Bronchial epithelial cell (primary cell): ENCODE measurements at places on chromosomes 3 and 15. TPM values are rescaled to one million over a fixed set of nuclear protein-coding genes. Genes with fewer than 3 reads are reported as not detected.
A peak's percentile ranks its signal among the peaks of the same experiment; 100 is the strongest.

The GOLGA6L10 gene
- 0.79 and 3.3 TPM in 2 replicates for total RNA-seq

The ANKUB1 gene
- 0.26 and 2.1 TPM in 2 replicates for total RNA-seq

The NANOGP8 gene
- total RNA-seq: not detected in 2 replicates

The ALG1L2 gene
- not detected in 2 replicates for total RNA-seq

The ATP10A gene
- 0.26 and 1.8 TPM in 2 replicates for total RNA-seq

The HYAL1 gene
- total RNA-seq: 7.1 and 8.3 TPM in 2 replicates

The WNT7A gene
- 7.9 and 13.4 TPM in 2 replicates for total RNA-seq

The EOMES gene
- total RNA-seq: not detected in 2 replicates

DNA sequence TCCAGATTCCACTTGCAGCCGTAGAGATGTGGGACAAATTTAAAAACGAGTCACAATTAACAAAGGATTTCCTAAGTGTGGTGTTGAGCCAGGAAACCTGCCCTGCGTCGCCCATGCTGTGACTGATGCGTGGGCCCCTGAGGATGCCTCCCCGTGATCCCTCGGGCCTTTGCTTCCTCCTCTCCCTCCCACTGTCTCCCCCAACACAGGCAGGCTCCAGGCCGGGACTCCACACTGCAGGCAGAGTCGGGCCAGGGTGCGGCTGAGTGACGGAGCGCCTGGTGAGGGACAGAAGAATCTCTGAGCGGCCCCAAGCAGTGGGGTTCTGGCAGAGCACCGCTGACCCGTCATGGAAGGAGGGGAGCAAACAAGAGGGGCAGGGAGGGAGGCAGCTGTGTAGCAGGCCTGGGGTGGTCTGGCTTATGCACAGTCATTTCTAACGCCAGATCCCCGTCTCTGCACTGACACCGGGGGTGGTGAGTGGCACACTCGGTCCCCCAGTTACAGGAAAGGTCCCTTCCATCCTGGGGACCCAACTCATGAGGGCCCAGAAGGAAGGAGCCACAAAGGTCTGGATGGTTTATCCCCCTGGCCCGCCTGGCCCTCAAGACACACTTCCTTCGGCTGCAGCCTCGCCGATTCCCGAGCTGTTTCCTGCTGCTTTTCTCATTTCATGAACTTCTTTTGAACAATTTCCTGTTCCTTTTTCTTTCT, 91.0 kb downstream of the XXYLT1 start:
- no peak for DNase-seq

- DNase-seq: no peak
Measured at GRCh38 chr15:101478701-101479341, 10.7 kb downstream of the PCSK6 start.

GRCh38 chr3:45118615-45119071, 27.5 kb downstream of the CDCP1 start:
- DNase-seq: no peak

DNA sequence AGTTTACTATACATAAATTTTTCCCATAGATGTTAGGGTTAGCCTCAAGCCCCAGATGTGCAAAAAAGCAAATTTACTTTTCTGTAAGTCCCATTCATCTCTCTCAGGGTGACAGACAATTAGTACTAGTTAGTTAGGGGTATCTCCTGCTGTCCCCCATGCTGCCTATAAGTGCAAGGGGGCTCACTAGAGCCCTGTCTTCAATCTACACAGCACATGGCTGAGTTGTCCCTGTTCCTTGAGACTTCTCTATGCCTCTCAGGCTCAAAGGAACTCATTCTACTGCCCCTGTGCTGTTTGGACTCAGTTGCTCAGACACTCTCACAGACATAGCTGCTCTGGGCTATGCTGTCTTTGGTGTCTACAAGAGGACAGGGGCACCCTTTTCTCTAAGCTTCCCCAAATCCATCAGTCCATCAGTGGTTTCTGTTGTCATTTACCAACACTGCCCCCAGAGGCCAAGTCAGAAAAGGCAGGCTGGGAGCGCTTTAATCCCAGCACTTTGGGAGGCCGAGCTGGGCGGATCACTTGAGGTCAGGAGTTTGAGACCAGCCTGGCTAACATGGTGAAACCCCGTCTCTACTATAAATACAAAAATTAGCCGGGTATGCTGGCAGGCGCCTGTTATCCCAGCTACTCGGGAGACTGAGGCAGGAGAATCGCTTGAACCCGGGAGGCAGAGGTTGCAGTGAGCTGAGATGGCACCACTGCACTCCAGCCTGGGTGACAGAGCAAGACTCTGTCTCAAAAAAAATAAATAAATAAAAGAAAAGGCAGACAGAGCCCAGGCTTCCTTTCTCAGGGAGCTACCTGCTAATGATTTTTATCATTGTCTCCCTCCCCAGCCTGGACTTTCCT, 31.4 kb upstream of the PRTG start:
- peak; percentile 24 for DNase-seq

GRCh38 chr3:111589303-111590142, 5.6 kb downstream of the ZBED2 start:
- DNase-seq: peak; percentile 83

DNA sequence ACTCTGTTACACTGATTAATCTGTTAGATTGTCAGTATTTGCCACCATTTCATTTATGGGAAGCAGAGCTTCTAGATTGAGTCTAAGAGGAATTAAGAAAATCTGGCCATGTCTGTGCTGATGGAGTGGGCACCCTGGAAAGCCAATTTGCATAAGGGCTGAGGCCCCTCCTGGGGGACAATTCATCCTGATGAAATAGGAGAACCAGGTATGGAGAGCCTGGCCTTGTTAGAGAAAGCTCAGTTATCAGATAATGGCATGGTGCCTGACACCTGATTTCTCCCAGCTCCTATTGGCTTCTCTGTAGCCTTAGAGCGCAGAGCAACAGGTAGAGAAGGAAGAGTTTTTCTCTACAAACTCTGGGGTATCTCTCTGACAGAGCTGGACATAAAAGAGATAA, 114.2 kb downstream of the EBLN2 start:
- no peak for DNase-seq

- DNase-seq: no peak
Measured at GRCh38 chr3:127152684-127153505, 40.0 kb upstream of the PRR23E start.

GRCh38 chr3:149368674-149369497, 8.6 kb downstream of the TM4SF1 start:
- DNase-seq: no peak

GRCh38 chr3:112779558-112780480, 66.8 kb downstream of the CD200R1L start:
- peak; percentile 63 for DNase-seq

GRCh38 chr3:57675530-57675929, 17.3 kb downstream of the DENND6A start:
- no peak for DNase-seq
